GM12864 (cell line): ENCODE measurements at places on chromosomes 1 and 21.

GRCh38 chr21:39388811-39389155, 39.9 kb upstream of the HMGN1 start:
- DNase-seq: no peak

GRCh38 chr1:238331557-238331956, 440.8 kb upstream of the ZP4 start:
- DNase-seq: no peak

DNA sequence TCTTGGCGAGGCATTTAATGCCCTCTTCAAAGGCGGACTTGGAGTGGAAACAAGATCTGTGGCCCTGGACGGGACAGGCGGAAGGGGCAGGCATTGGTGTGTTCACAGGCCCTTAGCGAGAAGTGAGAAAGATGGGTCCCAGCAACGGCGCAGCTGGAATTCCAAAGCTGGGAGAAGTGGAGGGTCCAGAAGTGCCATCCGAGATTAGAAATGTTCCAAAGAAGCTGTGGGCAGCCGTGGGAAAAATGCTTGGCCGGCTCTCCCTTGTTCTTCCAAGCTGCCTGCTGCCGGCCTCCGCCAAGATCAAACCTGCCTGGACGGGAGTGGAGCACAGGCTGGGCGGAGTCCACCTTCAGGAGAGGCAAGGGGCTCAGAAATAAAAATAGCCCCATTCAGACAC, 69.4 kb upstream of the ACTRT2 start:
- no peak for DNase-seq

DNA sequence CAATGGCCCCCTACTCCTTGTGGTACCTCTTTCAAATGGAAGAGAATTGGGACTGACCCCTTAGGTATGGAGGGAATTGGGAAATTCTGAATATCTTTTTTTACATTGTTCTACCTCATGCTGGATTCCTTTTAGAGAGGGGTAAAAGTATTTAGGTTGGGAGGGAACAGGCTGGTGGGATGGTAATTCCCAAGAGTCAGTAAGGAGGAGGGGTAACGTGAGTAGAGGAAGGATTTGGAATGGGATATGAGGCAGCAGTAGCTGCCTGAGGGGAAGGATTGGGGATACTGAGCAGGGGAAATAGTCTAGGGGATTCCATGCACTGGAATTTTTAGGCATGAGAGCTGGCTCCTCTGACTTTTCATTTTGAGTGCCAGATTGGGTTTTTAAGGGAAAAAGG, 3.8 kb upstream of the AADACL3 start:
- no peak for DNase-seq

DNA sequence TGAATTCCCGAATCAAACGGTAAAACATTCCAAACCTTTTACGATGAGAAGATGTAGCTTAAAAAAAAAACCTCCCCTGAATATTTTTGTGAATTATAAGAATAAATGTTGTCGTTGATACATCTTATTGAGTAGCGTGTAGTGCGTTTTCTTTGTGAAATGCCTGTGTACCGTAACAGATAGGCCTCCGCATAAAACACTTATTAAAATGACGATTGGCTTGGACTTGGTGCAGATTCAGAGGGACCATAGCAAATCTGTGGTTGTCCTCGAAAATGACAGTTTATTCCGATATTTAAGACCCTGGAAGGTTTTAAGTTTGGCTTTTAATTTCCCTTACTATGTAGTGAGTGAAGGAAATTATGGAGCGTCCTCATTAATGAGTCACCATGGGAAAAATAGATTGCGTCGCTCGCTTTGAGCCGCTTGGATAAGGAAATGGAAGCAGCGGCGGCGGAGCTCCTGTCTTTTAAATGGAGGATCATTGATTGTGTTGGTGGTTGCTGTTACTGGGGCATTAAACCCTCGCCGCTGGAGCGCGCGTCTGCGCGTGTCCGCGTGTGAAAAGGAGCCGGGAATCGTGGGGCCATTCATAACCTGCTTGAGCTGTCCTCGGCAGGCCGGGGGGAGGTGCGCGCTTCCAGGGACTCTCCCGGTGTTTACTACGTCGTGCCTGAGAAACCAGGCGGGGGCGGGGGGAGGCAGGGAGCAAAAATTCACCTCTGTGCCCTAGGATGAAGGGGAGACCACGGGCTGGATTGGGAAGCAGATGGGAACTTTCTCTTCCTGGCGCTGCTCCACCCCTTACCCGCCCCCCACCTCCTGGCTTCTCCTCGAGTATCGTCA, 1.6 kb downstream of the SPEN start:
- no peak for DNase-seq

DNA sequence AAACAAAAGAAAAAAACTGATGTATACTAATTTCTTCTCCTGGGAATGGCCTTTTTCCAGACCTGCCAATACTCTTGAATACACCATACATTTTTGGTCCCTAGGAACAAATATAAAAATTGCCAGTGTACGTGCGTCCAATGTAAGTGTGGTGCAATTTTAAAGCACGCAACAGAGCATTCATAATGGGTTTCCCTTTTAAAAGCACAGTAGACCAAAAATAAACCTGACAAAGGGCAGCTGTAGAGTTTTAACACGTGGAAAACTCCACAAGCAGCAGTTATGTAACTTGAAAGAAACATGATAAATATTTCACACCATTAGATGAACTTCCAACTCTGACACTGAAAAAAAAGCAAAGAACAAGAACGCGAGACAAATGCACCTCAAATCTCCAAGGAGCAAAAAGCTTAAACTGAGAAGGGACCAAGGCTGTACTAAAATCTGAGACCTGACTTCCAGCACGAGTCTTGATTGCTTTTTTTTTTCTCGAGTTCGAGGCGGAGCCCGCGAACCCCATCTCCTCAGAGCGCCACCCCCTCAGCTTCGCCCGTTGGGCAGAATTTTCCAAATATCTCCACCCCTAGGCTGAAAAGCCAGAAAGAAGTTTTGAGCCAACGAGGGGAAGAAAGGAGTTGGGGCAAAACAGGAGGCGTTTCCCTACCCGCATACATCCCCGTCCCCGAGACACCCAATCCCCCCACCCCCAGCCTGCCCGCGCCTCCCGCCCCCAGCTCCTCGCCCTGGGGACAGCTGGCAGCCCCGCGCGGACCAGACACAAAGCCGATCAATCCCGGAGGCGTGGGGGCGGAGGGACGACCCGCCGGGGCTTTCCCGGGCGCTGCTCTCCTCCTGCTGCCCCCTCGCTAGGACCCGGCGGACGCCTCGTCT, at the start of gene JAM2:
JAM2 (plus strand) TSS at position 599 of the 891 bp plus-strand sequence. CDS start 564 bp downstream, outside the sequence.
- DNase-seq: no peak

DNA sequence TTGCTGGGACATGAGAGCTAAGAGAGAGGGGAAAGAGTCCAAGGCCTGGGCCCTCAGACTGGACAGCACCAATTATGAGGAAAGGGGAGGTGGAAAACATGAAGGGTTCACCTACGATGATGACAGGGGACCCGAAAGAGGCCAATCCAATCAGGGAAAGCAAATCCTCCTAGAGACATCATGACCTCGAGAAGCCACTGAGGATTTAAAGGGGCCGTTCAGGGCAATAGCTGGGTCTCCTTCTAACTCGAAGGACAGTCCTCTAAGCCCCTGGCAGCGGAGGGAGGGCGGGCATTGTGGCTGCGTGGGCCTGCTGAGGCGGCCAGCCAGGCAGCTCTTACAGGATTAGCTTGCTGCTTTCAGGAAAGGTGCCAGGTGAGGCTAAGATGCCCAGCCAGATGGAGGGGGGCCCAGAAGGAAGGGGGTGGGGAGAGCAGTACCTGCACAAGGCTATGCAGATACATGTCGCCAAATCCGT, 7.4 kb downstream of the MEF2D start:
- no peak for DNase-seq

- DNase-seq: no peak
Measured at GRCh38 chr1:23979387-23979880, 693 bp downstream of the SRSF10 start.

- no peak for DNase-seq
Measured at GRCh38 chr1:230081751-230082150, 14.7 kb downstream of the GALNT2 start.

DNA sequence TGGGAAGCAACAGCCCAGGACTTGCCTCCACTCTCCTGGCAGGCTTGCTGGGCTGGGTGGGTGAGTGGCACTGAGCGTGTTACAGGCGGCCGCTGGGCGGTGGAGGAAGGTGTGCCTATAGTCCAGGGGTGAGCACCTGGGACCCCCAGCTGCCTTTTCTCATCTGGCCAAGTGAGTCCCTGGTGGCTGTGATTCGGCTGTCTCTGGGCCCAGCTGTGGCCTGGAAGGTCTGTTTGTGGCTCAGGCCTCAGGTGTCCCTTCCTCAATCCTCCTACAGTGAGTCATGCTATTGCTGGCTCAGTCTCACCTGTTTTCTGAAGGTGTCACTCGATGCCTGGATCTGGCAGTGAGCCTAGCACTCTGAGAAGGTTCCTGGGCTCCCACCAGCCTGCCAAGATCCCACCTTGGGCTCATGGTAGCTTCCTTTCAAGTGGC, 564.2 kb downstream of the PTPRU start:
- no peak for DNase-seq

- DNase-seq: no peak
Measured at GRCh38 chr1:65153635-65154034, 5.6 kb downstream of the AK4 start.

DNA sequence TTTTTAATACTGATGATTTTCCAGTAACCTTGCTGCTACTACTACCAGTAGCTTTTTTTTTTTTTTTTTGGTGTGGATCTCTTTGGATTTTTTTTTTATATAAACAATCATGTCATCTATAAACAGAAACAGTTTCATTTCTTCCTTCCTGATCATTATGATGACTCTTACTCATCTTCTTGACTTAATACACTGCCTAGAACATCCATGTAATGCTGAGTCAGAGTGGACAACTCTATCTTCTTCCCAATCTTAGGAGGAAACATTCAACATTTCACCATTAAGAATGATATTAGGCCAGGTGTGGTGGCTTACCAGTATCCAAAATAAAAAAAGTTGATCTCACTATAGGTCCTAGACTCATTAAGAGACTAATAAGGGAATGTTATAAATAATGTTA, 69.1 kb downstream of the RUSC1 start:
- no peak for DNase-seq

DNA sequence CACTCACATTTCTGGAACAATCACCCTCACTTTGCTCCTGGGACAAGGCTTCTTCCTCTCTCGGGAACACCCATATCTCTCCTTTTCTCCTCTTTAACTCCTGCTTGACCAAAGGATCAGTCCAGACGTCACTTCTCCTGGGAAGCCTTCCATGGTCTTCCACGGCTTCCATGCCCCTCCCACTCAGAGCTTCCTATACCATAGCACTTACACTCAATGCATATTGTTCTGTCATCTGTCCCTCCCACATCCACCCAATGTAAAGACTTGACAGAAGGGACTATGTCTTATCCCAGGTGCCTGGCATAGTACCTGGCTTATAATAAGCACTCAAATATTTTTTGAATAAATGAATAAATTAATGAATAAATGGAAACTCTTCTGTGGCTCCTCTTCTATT, 28.2 kb downstream of the CD34 start:
- no peak for DNase-seq

- no peak for DNase-seq
Measured at GRCh38 chr1:86377341-86377740, 18.8 kb downstream of the ODF2L start.

- no peak for DNase-seq
Measured at GRCh38 chr1:9835758-9836631, 12.2 kb upstream of the CLSTN1 start.

GRCh38 chr1:47656719-47657685, 219.2 kb downstream of the FOXD2 start:
- DNase-seq: no peak

DNA sequence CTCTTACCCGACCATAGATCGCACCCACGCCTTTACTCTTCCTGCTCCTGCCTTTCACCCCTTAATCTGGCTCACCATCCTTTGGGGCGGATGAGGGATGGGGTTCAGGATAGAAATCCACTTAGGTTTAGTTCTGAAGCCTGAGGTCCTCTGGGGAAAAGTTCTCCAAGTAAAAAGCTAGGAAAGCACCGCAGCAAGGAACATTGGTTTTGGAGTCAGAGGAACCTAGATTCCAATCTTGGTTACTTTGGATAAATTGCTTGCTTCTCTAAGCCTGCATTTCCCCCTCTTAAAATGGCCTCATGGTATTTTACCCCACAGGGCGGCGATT, 988 bp upstream of the ASAP3 start:
- no peak for DNase-seq

- DNase-seq: no peak
Measured at GRCh38 chr1:153534226-153534924, 1.4 kb downstream of the S100A6 start.

DNA sequence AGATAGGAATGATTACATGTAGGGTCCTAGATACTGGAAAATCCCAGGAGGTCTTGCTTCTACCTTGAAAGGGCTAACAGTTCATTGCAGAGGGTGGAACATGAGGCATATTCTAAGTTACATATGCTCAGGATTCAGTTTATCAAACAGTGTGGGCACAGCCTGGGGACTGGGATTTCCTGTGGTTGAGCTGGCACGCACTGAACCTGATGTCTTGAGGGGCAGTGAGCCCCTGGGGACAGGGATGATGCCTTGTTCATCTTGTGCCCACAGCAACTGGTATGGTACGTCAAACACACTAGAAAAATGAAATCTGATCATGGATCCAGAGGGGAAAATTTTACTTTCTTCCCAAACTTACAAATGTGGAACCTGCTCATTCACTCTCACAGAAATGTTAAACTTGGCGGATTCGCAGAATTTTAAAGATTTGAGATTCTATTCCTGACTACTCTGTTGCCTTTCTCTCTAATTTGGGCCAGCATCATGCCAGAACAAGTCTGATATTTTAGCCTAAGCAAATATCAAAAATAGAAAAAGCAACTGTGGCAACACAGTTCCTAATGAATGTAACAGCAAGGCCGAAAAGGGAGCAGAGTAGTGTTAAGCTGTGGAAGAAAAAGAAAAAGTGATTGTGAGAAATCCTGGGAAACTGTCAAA, 68.2 kb upstream of the COL24A1 start:
- DNase-seq: no peak

GRCh38 chr1:205438213-205439158, 16.6 kb upstream of the LEMD1 start:
- no peak for DNase-seq

DNA sequence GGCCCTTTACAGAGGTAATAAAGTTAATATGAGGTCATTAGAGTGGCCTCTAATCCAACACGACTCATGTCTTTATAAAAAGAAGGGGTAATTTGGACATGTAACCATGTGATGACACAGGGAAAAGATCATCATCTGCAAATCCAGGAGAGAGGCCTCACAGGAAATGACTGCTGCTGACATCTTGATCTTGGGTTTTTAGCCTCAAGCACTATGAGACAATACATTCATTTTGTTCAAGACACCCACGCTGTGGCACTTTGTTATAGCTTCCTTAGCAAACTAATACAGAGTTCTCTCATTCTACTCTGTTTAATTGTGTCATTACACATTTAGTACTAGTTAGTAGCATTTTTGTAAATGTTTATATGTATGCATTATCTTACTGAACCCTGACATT, 64.0 kb upstream of the RUNX1 start:
- DNase-seq: no peak

- DNase-seq: no peak
Measured at GRCh38 chr1:20998826-20999225, 177.9 kb downstream of the EIF4G3 start.

GRCh38 chr1:172723251-172723650, 64.3 kb downstream of the FASLG start:
- no peak for DNase-seq
